ENCODE measurements at places on chromosomes 6 and 20.

GRCh38 chr6:52391599-52391998 is 28.5 kb upstream of the EFHC1 start:
- DNase-seq = no peak

DNA sequence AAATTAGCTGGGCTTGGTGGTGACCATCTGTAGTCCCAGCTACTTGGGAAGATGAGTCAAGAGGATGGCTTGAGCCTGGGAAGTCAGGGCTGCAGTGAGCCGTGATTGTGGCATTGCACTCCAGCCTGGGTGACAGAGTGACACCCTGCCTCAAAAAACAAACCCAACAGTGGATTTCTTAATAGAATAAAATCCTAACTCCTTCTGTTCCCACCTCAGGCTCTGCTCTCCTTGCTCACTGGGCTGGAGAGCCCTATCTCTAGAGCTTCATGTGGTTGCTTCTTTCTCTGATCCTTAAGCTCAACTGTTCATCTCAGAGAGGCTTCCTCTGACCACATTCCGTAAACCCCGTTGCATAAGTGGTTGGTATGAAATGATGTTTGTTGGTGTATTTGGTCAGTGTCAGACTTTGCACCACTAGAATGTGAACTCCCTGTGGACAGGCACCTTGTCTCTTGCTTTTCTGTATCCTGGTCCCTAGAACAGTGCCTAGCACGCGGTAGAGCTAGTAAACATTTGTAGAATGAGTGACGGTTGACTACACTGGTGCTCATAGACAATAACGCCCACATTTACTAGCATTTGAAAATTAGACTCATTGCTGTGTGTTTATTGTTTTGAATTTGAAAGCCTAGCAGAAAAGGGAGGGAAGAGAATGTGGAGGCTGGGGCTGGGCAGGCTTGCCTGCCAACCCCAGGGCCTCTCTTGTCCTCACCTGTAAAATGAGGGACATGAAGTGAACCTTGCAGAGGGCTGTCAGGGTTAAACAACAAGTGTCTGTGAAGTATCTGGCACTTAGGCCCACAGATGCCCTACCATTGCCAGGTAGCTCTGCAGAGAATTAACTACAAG is 4.2 kb downstream of the MAPRE1 start:
- DNase-seq = no peak

GRCh38 chr20:21808863-21809664 is 103.6 kb downstream of the PAX1 start:
- DNase-seq = peak; percentile 21

- peak; percentile 38 for DNase-seq
Observed at GRCh38 chr20:32528171-32528891, 56.8 kb downstream of the NOL4L start.

GRCh38 chr20:48193627-48194425 is 408.5 kb upstream of the SULF2 start:
- no peak for DNase-seq

- DNase-seq = no peak
Observed at GRCh38 chr6:63624091-63624490, 11.5 kb upstream of the PHF3 start.

DNA sequence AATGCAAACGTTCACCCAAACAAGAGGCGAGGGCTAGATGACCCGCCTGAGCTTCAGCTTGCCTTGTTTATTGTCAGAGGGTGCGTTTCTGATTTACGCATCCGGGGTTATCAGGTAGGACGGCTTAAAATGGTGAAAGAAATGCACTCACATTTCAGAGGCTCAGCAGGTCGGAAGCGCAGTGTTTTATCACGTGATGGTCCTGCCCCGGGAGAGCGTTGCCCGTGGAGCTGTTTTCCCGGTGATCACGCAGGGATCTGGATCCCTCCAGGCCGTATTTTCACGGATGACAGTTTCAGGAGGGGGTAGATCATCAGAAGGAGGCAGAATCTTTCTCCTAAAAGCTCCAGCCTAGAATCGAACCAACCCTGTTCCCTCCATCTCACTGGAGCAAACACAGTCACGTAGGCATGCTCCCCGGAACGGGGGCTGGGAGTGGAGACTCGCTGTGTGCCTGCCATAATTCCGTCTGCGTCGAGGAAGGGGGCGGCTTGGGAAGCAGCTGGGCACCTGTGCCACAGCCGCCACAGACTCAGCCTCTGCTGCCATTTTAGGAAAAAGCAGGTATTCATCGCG is 121.7 kb downstream of the SMOC2 start:
- DNase-seq = no peak

- peak; percentile 1 for DNase-seq
Observed at GRCh38 chr6:95848717-95849116, 167.1 kb upstream of the FUT9 start.

DNA sequence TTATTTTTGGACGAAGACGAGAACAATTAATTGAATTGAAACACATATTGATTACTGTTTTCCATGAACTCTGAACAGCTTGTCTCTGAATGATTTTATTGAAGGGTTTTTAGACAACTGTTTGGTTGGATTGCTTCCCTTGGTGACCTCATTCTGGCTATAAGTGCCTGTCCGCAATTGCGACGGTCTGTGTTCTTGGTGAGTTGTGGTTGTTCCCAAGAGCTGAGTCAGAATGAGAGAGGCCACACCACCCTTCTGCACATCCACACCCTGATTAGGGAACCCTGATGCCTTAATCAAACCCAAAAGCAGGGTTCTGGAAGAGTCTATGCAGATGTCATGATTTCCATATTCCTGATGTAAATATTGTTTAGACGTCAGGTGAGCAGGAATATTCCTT is 747.0 kb downstream of the PTPRT start:
- peak; percentile 86 for DNase-seq

GRCh38 chr20:25486377-25486776 is 78.9 kb downstream of the GINS1 start:
- no peak for DNase-seq

- peak; percentile 22 for DNase-seq
Observed at GRCh38 chr6:122214605-122215318, 184.7 kb upstream of the HSF2 start.

DNA sequence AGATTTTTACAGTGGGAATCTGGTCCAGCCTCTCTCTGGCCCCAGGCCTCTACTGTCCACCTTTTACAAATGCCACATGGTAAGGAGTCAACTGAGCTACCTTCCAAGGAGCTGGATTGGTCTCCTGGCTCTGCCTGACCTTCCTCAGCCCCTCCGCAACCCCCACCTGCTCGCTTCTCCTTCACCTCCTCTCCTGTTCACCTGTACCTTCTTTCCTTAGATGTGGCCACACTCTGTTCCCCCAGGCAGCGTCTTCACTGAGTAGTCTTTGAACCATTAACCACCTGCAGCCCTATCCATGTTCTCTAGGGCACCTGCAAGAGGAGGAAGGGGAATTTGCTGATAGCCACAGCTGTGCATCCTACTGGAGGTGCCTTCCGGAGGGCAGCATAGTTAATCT is 55.3 kb upstream of the DDR1 start:
- no peak for DNase-seq

DNA sequence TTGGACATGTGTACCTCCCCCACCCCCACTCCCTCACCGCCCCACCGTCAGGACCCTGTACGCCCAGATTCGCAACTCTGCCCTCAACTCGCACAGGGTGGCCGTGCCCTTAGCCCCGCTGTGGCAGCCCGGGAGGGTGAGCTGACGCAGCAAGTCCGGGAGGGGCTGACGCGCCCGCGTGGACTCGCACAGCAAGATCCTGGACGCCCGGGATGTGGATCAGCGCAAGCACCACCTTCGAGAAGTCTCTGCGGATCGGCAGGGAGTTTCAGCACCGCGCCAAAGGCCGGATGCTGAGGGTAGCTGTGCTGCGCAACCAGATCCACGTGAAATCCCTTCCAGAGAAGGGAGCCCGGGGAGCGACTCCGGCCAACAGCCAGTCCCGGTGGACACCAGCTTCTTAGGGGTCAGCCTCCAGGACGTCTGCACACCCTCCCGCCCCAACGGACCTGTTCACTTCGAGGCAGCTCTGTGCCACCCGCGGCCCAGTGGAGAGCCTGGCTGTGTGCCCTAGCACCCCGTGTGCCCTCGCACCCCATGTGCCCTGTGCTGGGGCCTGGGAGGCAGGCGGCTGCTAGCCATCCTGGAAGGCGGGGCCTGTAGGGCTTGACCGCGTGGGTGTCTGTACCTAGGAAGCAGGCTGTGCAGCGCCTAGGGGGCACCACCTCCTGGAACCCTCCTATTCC is 6.7 kb upstream of the GJA10 start:
- no peak for DNase-seq

DNA sequence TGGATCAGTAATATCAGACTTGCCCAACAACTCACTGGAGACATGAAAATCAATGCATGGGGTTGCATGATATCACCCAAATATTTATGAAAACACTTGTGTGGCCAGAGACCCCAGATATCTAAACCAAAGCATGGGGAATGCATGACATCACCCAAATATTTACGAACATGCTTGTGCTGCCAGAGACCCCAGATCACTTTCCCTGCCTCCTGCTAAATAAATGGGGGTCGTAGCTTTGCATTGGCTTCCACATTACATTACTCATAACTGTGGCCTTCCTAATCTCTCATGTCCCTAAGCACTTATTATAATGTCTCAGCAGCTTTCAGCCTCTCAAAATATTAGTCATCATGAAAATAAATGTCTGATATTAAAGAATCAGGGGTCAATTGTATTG is 838.0 kb upstream of the DEFB115 start:
- no peak for DNase-seq

DNA sequence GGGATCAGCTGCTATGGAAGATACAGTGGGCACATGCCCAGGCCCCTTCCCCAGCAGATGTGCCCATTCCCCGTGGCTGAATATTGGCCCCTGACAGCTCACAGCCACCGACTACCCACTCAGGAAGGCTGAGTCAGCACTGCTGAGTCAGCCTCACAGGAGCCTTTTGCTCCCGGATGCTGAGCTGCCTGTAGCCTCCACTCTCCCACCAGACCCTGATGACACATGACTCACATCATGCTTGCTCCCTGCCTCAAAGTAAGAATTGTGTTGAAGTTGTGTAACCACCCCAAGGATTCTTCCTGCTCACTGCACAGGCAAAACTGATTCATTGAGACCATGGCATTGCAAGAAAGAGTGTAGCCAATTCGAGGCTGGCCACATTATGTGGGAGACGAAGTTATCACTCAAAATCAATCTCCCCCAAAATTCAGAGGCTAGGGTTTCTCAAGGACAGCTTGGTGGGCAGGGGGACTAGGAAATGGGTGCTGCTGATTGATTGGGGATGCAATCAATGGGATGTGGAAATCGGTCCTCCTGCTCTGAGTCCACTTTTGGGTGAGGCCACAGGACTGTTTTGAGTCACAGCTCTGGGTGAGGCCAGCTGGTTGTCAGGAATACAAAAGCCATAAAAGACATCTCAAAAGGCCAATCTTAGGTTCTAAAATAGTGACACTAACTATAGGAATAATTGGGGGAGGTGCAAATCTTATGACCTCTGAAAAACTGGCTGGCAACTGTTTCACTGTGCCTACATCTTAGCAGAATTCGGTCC is 556.6 kb upstream of the CDH4 start:
- no peak for DNase-seq

DNA sequence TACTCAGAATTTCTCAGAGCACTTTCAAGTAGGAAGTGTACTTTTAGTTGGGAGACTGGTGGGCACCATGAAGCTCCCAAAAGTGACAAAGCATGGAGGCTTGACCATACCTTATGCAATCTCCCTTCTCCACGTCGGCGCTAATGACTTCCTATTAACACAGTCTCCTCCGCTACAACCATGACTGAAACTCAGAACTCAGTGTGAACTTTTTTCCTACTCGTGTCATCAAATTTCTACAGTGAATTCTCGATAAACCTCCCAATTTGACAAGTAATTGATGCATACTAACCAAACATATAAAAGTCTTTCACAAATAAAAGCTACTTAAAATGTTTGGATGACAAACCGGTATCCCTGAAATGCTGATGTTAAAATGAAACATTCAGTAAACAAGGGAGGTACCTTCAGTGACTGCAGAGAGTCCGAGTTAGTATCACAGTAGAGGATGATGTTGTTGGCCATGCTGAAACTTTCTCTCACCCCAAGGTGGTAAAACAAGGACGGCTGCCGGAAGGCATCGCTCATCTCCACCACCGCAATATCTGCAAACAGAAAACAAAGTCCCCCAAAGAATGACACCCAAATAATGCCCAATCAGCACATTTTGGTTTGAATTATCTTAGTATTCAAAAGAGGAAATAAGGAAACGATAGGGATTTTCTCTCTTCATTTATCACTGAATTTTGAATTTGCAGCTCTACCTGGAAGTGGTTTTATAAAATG is 72.1 kb downstream of the MAP3K5 start:
- DNase-seq = no peak

DNA sequence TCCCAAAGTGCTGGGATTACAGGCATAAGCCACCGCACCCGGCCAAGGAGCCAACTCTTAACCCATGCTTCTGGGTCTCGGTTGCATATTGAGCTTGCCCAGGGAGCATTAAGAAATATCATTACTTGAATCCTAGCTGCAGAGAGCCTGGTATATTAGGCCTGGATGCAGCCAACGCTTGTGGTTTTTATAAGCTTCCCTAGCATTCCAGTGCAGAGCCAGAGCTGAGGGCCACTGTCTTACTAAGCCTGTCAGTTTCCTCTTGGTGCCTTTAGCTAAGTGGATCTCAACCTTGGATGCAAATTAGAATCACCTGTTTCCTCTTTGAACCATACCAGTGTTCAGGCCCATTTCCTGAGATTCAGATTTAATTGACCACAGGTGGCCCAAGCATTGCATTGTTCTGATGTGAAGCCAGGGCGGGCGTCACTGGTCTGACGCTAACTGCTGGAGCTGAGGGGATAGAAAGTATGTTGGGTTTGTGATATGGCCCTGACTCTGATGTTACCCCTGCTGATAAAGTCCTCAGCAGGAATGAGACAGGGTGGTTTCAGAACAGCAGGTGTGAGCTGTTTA is 76.3 kb downstream of the BTBD3 start:
- peak; percentile 38 for DNase-seq

GRCh38 chr20:36153736-36154699 is 522 bp upstream of the EPB41L1 start:
- peak; percentile 84 for DNase-seq

DNA sequence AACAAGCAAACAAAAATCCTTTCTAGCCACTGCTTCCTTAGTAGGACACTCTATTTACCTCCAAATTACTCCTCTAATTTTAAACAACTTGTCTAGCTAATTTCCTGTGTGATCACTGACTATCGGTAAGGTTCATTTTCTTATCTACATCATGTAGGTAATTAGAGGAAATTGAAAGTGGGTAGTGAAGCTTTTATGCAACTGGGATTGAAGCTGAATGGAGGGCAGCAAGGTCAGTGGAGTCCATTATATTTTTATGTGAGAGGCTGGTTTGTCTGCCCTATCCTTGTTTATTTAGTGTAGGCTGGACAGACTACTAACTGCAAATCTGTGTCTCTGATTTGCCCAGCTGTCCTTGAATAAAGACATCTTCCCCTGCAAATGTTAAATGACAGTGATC is 88.5 kb upstream of the SIM1 start:
- no peak for DNase-seq

DNA sequence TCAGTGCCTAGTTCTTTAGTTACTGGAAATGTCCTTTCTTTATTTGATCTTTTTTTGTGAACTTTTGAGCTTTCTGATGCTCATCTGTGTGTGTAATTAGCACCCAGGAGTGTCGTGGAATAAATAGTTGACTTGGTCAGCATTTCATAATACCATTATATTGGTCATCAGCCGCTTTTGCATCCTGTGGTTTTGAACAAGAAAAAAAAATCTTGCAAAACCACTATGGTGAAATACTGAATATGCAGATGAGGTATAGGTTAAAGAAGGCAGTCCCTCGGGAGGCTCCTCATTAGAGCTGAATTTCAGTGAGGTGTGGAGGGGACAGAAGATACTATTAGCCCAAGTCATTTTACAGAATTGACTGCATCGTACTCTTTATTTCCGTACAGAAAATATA is 90.1 kb downstream of the FOXO3 start:
- no peak for DNase-seq

Measured in muscle of leg (tissue), 16 donors.